Activated naive CD4-positive, alpha-beta T cell treated with anti-CD3 and anti-CD28 coated beads, Interleukin-2, amount 10 ng/mL, durations not matched to agents 7 days and 5 days (primary cell): ENCODE measurements at places on chromosomes 1 and 21.

DNA sequence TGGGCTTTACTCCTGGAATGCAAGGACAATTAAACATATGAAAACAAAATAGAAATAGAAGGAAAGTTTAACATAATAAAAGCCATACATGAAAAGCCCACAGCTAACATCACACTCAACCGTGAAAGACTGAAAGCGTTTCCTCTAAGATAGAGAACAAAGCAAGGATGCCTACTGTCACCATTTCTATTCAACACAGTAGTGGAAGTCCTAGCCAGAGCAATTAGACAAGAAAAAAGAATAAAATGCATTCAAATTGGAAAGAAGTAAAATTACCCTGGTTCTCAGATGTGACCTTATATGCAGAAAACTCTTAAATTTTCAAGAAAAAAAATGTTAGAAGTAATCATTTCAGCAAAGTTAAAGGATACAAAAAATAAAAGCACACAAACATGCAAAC, 34.0 kb downstream of the ZNF644 start:
- H3K27ac ChIP-seq = no peak overlapping the region
- no peak for DNase-seq
- peaks cover 11% of the 10 kb centered on the region for H3K4me1 ChIP-seq

DNA sequence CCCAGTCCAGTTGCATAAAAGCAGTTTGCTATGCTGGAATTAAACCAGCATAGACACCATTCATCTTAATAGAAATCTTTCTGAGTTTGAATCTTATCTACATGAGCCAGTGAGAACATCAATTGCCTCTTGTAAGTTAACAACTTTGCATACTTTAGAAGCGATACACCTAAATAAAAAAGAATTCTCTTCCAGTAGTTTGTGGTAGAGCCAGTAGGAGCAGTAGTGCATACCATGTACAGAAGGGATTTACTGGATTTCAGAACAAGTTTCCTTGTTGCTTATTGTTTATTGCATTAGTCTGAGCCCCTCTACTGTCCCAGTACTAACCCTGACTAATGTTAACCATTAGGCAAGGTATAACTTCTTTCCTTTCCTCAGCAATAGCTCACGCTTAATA, 313.1 kb downstream of the TGFB2 start:
- H3K27ac ChIP-seq = no peak overlapping the region
- no peaks in the 10 kb centered on the region for H3K36me3 ChIP-seq
- no peak for DNase-seq
- no peaks in the 10 kb centered on the region for H3K27me3 ChIP-seq

GRCh38 chr1:173062150-173062938, 11.6 kb upstream of the TNFSF18 start:
- DNase-seq = no peak
- no peak overlapping the region for H3K4me3 ChIP-seq
- no peaks in the 10 kb centered on the region for H3K4me1 ChIP-seq

GRCh38 chr1:150066838-150067183, 765 bp upstream of the VPS45 start:
- peak overlapping the region; percentile 88 for H3K4me3 ChIP-seq
- peaks cover 9% of the 10 kb centered on the region for H3K27me3 ChIP-seq
- peak overlapping the region; percentile 93 for H3K27ac ChIP-seq
- peak; percentile 59 for DNase-seq
- peaks cover 43% of the 10 kb centered on the region for H3K4me1 ChIP-seq

GRCh38 chr21:44282370-44282769, 3.3 kb upstream of the AIRE start:
- H3K4me3 ChIP-seq = no peak overlapping the region
- H3K4me1 ChIP-seq = no peaks in the 10 kb centered on the region
- no peaks in the 10 kb centered on the region for H3K36me3 ChIP-seq

DNA sequence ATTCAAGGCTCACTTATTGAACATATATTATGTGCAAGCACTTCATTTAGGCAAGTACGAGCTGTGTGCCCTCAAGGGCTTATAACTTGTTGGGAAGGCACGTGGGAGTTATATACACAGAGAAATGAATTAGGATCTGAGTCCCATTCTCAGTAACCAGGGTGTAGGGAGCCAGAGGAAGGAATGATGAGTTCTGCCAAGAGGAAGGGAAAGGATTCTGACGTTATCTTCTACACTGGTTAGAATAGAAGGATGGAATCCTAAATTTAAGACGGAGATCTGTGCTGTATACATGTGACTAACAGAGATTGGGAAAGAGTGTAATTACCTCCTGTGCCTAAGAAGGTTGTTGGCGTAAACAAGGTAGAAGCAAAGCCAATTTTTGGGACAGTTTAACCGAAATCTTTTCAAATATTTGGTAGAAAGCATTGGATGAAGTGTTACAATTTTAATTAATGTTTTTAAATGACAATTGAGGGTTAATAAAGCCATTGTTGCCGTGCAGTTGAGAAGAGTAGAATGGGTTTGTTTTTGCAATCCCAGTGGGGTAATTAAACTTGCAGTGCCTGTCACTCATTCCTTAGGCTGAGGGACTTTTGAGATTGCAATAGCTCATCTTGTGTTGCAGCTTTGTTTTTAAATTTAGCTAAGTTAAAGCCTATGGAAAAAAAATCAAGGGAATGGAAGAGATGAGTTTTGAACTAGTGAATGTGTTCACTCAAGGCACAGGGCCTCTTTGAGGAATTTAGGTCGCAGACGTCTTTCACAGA, 177.2 kb downstream of the NFIA start:
- no peaks in the 10 kb centered on the region for H3K4me1 ChIP-seq
- DNase-seq = no peak
- no peak overlapping the region for H3K4me3 ChIP-seq

- no peaks in the 10 kb centered on the region for H3K36me3 ChIP-seq
- no peak overlapping the region for H3K27ac ChIP-seq
- H3K4me1 ChIP-seq = no peaks in the 10 kb centered on the region
- peaks cover 29% of the 10 kb centered on the region for H3K27me3 ChIP-seq
- H3K4me3 ChIP-seq = no peak overlapping the region
These were observed 10.4 kb upstream of the TMEM9 start for GRCh38 chr1:201164645-201165044.

GRCh38 chr1:246969621-246970020, 37.9 kb upstream of the AHCTF1 start:
- DNase-seq = no peak
- H3K36me3 ChIP-seq = no peaks in the 10 kb centered on the region
- no peaks in the 10 kb centered on the region for H3K4me1 ChIP-seq

GRCh38 chr1:203088441-203088840, 2.6 kb upstream of the MYOG start:
- no peaks in the 10 kb centered on the region for H3K4me1 ChIP-seq
- DNase-seq = no peak
- no peak overlapping the region for H3K4me3 ChIP-seq
- no peaks in the 10 kb centered on the region for H3K36me3 ChIP-seq
- peaks cover 36% of the 10 kb centered on the region for H3K27me3 ChIP-seq
- no peak overlapping the region for H3K27ac ChIP-seq

DNA sequence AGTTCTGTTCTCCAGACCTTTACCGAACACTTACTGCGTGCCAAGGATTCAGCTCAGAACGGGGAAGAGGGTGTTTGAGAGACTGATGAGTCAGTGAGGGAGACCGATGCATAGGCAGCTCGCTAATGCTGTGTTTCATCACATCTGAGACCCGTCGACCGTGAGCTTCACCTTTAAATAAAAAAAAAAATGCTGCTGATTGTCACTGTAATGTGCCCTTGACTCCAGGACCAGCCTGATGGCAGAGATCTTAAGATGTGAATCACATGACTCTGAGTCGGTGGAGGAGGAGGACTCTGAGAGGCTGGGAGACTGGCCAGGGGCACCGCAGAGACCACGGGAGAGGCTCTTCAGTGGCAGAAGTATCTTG, 28.8 kb downstream of the SPSB1 start:
- no peaks in the 10 kb centered on the region for H3K36me3 ChIP-seq
- peaks cover 17% of the 10 kb centered on the region for H3K4me1 ChIP-seq
- DNase-seq = no peak
- no peaks in the 10 kb centered on the region for H3K27me3 ChIP-seq
- no peak overlapping the region for H3K4me3 ChIP-seq
- H3K27ac ChIP-seq = no peak overlapping the region

GRCh38 chr1:151970626-151971025, 23.0 kb downstream of the S100A10 start:
- H3K27me3 ChIP-seq = peaks cover 9% of the 10 kb centered on the region
- no peaks in the 10 kb centered on the region for H3K36me3 ChIP-seq
- H3K4me1 ChIP-seq = peaks cover 28% of the 10 kb centered on the region
- DNase-seq = no peak
